ENCODE measurements at places on chromosomes 5 and 9.

DNA sequence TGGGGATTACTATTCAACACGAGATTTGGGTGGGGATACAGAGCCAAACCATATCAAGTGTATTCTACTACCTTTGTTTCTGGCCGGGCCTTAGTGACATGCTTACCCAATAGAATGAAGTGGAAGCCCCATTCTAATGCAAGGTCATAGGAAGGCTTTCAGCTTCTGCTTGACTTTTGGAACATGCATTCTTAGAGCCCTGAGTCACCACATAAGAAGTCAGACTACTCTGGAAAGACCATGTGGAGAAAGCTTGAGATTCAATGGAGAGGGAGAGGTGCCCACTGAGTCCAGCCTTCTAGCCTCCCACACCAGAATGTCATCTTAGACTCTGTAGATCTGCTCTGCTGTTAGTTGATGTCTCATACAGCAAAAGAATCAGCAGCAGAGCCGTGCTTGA, 155.7 kb upstream of the FBN2 start:
- DNase-seq, result no peak

DNA sequence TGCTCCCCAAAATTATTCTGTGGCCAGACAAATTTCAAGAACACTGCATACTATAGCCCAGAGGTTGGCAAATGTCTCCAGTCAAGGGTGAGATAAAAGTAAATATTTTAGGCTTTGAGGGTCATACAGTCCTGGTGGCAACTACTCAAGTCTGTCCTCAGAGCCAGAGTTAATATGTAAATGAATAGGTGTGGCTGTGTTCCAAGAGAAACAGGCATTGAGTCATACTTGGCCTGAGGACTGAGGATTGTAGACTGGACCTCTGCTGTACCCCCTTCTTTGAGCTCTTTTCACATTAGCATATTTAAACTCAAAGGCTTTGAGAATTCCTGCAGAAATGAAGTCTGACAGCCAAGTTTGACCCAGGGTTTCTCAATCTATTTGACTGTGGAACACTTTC, 129.2 kb upstream of the PTCH1 start:
- no peak for DNase-seq

DNA sequence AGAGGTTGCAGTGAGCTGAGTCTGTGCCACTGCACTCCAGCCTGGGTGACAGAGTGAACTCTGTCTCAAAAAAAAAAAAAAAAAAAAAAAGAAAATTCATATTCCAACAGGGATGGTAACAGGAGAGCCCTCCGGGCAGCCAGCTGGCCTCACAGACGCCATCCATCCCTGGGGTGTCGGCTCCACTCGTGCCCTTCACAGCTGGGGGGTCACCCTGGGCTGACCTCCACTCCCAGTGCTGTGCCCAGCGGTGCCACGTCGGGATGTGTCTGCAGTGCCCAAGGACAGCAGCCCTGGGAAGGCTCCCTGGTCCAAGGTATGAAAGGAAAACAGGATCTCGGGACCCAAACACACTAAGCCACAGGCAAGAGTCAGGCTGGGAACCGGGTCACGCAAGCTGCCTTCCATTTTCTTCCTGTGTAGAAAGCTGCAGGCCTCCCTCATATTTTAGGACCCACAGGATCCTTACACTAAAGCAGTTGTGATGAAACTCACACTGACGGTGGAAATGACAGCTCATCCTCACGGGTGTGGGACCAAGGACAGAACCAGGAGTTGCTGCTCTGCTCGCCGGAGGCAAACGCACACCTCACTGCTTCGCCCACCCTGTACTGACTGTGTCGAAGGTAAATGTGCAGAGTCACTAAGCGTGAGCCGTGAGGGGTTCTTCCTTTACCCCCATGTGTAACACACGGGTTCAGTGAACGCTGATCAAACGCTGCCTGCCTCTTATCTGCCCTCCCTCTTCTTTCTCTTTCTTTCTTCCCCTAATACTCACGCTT, 5.3 kb downstream of the SLC12A7 start:
- DNase-seq, result peak; percentile 77

DNA sequence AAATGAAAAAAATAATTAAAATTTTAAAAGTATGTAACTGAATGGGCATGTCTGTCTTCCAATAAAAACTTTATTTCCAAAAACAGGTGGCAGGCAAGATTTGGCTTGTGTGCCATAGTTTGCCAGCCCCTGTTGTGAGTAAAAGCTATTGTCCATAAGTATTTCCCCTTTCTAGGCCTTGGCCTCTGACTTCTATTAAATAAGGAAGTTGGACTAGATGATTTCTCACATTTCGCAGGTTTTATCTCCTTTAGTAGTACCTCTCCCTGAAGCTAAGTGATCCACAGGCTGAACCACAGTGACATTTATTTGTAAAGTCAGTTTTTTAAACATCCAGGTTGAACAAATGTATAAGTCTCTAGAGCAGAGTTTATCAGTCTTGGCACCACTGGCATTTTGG, 41.3 kb downstream of the RECK start:
- DNase-seq, result no peak

DNA sequence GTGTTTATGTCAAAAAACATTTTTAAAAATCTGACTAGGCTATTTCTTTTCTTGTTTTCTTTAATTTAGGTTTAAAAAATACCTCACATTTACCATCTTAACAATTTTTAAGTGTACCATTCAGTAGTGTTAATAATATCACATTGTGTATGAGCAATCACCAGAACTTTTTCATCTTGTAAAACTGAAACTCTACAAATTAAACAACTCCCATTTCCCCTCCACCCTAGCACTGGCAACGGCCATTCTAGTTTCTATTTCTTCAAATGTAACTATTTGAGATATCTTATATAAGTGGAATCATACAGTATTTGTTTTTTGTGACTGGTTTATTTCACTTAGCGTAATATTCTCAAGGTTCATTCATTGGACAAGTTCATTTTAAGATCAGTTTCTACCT, 27.7 kb downstream of the PLCXD3 start:
- no peak for DNase-seq

GRCh38 chr9:83466351-83466750, 71.8 kb downstream of the FRMD3 start:
- no peak for DNase-seq

- DNase-seq, result peak; percentile 31
These were observed 150.9 kb downstream of the ADGRV1 start for GRCh38 chr5:90709323-90710155.

DNA sequence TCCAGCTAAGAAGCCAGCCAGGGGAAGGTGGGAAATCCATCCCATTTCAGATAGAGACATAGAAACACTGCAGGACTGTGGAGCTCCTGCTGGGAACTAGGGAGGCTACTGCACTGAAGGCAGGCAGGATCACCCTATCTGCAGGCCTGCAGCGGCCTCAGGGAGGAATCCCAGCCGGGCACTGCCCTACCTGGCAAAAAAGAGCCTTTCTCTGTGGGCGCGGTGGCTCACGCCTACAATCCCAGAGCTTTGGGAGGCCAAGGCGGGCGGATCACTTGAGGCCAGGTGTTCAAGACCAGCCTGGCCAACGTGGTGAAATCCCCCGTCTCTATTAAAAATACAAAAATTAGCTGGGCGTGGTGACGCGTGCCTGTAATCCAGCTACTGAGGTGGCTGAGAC, 71.4 kb upstream of the PHYKPL start:
- DNase-seq, result no peak

DNA sequence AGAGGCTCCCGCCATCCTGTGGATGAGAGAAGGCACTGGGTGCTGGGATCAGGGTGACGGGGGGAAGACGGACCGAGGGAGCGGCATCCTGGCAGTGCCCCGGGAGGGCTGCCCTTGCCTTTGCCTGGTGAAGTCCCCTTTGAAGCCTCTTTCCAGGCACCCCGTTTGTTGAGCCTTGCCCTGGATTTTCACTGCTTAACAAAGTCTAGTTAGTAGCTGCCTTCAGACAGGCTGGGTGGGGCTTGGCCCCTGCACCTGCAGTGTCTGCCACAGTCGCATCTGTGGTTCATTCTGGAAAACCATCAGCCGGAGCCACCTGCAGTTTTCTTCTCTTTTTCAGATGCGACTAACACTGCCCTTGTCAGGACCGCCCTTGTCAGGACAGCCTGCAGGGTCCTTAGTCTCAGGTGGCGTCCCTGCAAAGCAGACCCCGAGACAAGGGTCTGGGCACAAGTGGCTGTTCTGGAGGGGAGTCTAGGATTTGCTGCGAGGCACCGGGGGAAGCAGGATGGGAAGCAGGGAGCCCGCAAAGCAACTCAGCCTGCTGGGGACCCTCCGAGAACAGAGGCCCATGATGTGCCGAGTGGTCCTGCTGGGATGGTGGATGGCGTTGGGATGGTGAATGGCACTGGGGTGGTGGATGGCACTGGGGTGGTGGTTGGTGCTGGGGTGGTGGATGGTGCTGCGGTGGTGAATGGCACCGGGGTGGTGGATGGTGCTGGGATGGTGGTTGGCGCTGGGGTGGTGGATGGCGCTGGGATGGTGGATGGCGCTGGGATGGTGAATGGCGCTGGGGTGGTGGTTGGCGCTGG, 147.9 kb upstream of the COL5A1 start:
- DNase-seq, result no peak

DNA sequence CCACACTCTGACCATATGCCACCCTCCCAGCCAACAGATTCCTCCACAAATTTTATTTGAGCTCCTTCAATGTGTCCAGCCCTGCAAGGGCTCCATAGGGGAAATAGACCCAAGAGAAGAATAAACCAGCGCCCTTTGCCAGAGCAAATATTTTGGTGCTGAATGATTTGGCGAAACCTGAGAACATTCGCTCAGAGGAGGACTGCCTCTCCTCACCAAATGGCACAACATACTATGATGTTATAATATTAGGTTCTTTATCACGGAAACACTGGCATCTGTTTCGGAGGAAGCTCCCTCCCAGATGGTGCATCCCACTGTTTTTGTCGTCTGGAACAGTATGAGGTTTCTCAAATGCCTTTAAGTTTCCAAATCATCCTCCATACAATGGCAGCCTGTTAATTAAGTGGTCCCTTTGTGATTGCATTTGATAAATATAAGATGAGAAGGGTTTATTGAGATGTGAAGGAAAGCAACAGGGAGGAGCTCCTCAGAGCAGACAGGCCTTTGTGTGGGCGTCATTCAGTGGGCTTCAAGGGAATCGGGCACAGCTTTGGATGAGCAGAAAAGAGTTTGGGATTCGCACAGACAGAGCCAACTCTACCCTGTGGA, 139.1 kb upstream of the ADRA1B start:
- no peak for DNase-seq

GRCh38 chr9:14283276-14283675, 30.7 kb downstream of the NFIB start:
- DNase-seq, result no peak

DNA sequence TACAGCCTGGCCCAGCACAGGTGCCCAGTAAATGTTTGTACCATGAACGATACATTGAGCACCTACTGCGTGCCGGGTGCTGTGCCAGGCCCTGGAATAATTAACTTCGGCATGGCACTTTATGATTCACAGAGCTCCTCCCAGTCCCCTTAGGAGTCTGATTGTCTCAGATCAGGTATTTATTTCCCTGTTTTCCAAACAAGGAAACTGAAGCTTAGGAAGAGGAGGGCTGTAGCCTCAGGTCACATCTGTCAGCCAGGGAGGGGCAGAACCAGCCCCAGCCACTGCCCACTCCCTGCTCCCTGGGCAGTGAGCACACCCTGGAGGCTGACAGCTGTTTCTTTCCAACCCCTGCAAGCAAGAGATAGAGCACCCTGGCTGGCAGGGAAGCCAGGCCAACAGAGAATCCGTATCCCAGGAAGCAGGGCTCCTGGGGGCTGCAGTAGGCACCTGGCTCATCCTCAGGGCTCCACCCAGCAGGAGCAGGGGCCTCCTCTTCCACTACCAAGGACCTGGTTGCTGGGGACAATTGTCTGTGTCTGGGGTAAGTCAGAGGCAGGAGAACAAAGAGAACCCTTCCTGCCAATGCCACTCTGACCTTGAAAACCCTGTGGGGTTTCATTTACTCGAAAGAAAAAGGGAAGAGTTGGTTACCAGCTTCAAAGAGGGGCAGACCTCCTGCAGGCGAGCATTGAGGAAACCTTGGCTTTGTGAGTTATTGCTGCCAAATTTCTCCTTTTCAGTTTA, 69.0 kb downstream of the DAB2IP start:
- no peak for DNase-seq

DNA sequence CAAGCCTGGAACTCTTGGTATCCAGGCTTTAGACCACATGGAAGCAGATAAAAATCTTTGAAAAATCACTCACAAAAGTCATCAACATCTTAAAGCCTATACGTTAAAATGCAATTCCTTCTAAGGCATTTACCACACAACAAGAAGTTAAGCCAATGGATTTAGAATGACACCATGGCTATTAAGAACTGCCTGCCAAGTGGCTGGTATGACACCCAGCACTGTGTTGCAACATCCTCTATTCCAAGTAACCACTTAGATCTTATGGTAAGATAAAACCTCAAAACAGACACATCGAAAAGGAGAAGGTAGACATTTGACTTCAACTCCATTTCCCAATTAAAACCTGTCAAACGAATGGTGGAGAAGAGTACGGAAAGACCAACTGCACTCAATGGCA, 344.2 kb upstream of the SLC30A5 start:
- no peak for DNase-seq

- no peak for DNase-seq
These were observed 79.1 kb upstream of the CPEB4 start for GRCh38 chr5:173809014-173809413.

GRCh38 chr5:134555890-134556311, 30.4 kb downstream of the JADE2 start:
- DNase-seq, result peak; percentile 98

GRCh38 chr5:87243161-87243844, 24.4 kb upstream of the RASA1 start:
- no peak for DNase-seq

DNA sequence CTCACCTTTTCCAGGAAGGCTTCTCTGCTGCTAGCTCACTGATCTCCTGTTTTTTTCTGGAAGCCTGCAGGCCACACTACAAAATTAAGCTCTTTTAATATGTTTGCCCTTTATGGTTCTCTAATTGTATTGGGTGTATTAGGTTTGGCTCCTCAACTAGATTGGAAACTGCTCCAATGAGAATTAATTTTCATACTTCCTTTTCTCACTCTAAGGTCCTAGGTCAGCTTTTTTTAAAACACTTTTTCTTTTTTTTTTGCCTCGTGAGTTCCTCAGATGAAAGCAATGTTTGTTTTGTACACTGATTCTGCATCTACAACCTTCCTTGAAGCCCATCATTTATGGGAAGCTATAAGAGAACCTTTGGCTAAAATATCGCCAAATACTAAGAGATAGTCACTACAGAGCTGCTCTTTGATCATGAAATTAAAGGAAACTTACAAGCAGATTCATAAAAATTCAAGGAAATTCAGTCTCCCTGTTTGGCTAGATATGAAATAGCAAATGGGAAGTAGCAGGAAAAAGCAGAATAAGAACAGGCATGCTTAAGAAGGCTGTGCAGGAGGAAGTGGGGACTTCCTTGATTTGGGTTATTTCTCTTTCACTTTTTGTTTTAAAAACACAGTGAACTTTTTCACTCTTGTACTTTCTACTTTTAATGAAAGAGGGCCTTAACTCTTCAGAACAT, 55.2 kb upstream of the FYB1 start:
- no peak for DNase-seq

- no peak for DNase-seq
These were observed 26.3 kb downstream of the C9orf50 start for GRCh38 chr9:129594632-129595031.

- DNase-seq, result no peak
These were observed 27.3 kb downstream of the NME5 start for GRCh38 chr5:138111937-138112336.

GRCh38 chr5:40165106-40165788, 514.5 kb upstream of the PTGER4 start:
- DNase-seq, result no peak

All from activated CD8-positive, alpha-beta T cell treated with anti-CD3 and anti-CD28 coated beads for 36 hours (primary cell).